ENCODE measurements at places on chromosomes 7 and 10. TPM values are rescaled to one million over a fixed set of nuclear protein-coding genes. Genes with fewer than 3 reads are reported as not detected.

GSTO2 gene
- 0.20 TPM for total RNA-seq

SYT15B gene
- total RNA-seq: 0.05 TPM

PRPS1L1 gene
- not detected for total RNA-seq

NPY4R gene
- 2.9 TPM for total RNA-seq

STEAP4 gene
- 0.02 TPM for total RNA-seq

DNA sequence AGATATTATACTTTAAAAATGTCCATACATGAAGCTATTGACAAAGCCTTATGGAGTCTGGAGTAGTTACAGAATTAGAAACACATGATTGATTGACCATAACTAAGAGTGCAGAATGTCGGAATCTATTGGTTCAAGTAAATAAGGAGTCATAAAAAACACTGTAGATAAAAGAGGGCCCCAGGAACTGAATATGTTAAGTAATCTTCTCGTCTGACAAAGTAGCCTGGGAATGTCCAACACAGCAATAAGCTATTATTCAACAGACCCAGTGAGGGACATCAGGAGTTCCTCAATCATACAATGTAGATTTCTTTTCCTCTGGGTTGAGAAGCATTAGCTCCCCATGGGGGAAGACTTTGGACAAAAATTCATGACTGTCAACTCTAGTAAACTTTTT lies 782.0 kb downstream of the SUGCT start:
- no peak for DNase-seq

GRCh38 chr10:12237265-12238220 lies 41.6 kb downstream of the CDC123 start:
- no peak for DNase-seq

DNA sequence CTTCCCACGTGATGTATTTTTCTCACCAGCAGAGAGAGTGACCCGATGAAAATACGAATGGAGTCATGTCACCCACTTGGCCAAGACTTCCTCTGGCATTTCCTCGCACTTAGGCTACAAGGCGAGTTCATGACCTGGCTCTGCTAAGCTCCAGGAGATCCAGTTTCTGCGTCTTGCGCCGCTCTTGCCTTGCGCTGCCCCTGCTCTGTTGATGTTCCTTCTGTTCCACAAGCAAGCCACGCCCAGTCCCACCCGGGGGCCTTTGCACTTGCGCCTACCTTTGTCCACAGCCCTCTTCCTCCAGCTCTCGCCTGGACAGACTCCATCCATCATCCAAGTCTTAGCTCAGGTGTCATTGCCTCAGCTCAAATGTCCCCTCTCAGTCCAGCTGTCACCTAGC lies 116.3 kb upstream of the SHH start:
- DNase-seq: no peak

DNA sequence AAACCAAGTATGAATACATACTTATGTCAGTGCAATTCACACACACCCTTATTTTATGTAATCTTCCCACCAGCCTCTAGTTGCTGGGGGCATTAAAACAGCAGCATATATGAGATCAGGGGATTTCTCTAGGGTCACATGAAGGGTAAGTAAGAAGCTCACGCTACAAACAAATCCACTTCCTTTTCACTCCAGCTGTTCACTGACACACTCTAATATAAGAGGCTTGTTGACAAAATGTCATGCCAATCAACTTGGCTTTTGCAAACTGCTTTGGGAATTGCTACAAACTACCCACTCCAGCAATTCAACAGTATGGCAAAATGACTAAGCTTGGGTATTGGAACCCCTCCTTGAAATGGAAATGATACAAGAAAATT lies 10.3 kb downstream of the FAM3C start:
- DNase-seq: no peak

- no peak for DNase-seq
These were observed 139.9 kb upstream of the AKR1E2 start for GRCh38 chr10:4685904-4686643.

DNA sequence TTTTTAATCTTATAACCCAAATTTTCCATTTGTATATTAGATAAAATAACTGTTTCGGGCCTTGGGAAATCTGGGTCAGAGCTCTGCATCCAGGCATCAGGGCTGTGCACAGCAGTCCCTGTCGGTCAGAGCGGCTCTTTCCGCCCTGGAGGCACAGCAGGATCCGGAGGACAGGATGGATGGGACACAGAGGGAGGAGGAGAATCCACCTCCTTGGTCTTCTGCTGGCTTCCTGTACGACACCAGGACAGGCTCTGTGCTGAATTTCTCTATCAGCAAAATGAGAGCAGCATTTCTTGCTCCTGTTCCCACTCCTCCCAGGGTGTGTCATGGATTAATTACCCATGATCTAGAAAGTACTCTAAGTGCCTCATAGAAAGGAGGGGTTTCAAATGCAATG lies 254.9 kb downstream of the SKAP2 start:
- no peak for DNase-seq

DNA sequence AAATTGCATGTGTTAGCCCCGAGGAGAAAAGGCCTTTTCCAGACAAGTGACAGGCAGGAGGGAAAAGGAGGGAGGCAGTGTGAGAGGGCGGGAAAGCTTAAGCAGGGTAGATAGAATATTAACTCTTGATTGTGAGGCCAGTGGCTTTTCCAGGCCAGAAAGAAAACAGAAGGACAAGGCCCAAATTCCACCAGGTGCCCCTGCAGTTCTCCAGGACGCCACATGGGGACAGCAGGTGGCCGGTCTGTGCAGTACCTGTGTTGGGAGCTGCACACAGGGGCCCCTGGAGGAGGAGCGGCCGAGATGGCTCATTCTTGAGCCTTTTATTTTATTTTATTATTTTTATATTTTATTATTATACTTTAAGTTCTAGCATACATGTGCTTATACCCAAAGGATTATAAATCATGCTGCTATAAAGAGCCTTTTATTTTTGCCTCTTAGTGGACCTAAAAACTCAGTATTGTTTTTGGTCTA lies 141.3 kb upstream of the KLF14 start:
- DNase-seq: peak; percentile 50

GRCh38 chr7:102456327-102456726 lies 8.3 kb downstream of the ALKBH4 start:
- peak; percentile 80 for DNase-seq

DNA sequence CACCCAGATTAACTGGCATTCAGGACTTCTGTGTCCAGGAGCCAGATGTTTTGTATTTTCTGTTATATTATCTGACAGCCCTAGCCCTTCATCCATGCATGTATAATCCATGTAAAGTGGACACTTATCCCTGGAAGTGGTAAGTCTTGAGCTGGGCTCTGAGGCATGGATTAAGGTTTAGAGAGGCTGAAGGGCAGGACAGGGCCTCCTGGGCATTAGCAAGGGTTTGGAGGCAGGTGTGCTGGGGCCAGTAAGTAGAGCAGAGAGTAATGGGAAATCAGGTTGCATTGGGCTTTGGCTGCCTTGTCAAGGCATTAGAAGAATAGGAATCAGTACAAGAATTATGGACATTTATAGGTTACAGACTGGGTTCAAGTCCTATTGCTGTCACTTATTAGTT lies 138.0 kb downstream of the DYNC1I1 start:
- no peak for DNase-seq

DNA sequence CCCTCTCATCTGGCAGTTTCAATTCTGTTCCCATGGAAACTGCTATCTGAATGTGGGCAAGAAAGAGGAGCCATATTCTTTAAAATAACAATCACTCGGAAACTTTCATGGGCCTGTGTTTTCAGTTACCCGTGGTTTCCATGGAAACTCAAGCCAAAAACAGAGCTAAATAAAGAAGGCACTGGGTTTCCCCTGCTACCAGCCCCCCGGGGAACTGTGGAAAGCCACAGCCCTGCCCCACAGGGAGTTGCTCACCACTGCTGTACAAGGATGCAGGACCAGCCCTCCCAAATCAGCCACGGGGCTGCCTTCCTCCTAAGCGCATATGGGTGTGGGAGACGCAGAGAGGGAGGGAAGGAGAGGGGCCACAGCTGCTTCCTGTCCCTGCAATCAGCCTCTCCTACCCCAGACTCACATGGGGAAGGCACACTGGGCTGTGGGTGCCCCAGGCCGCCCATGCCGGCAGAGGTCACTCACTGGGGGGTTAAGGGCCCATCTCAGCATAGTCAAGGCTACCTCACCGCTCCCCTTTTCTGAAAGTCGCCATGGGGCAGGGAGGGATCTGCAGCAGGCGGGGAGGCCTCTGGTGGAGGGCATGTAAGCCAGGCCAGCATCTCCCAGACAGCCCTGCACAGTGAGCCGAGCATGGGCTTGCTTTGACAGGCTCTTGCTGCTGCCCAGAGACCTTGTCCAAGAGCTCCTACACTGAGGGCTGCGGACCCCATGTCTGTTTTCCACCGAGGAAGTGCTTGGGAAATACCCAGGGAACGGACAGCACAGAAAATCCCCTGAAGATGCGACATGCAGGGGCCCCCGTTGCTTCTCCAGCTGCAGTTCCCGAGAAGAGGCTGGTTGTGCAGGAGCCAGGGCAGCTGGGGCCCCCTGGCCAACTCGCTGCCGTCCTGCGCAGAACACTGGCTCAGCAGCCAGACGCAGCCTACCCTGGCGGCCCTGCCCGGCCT lies 157.3 kb upstream of the PPP2R2D start:
- DNase-seq: peak; percentile 34

- no peak for DNase-seq
These were observed 9.5 kb downstream of the IRF5 start for GRCh38 chr7:128946936-128947830.

- DNase-seq: no peak
These were observed 66.6 kb upstream of the ANTXRL start for GRCh38 chr10:46220187-46220586.

GRCh38 chr7:2260820-2261219 lies 18.8 kb downstream of the NUDT1 start:
- DNase-seq: peak; percentile 92

DNA sequence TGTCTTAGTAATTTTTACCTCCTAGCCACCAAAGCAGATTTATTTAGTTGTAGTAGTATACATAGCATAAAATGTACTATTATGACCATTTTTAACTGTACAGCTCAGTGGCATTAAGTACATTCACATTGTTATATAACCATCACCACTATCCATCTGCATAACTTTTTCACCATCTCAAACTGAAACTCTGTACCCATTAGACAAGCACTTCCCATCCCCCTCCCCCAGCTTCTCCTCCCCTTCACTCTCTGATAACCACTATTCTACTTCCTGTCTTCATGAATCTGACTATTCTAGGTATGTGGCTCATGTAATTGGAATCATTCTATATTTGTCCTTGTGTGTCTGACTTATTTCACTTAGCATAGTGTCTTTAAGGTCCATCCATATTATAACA lies 71.9 kb downstream of the MRPL32 start:
- DNase-seq: peak; percentile 19

GRCh38 chr7:30671793-30672465 lies 10.3 kb downstream of the CRHR2 start:
- peak; percentile 65 for DNase-seq

Measured in M059J (cell line).